ENCODE measurements at places on chromosomes 2 and 18. TPM values are rescaled to one million over a fixed set of nuclear protein-coding genes. Genes with fewer than 3 reads are reported as not detected.

CARF gene
- 17.3 TPM for polyA plus RNA-seq

CCBE1 gene
- polyA plus RNA-seq = 75.0 TPM

LRP2 gene
- polyA plus RNA-seq = 4.3 TPM

FAM228A gene
- polyA plus RNA-seq = 3.4 TPM

- no peak for DNase-seq
Measured at GRCh38 chr2:2805263-2805662, 474.2 kb upstream of the MYT1L start.

- no peak for DNase-seq
Measured at GRCh38 chr2:17442334-17442733, 75.9 kb downstream of the RAD51AP2 start.

DNA sequence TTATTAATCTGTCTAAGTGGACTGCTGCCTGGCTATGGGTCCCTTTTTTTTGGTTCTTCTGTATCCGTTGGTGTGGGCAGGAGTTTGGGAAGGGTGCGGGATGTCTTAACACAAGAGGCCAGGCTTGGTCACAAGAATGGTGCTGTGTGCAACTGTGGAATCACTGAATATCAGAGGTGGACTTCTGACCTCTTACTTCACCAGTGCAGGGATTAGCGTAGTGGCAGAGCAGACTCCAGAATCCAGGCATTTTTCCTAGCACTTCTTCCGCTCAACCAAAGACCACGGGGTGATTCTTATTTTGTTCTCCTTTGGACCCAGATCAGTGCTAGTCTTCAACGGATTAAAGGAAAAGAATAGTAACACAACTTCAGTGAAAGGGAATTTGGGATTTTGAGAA lies 254.3 kb upstream of the TNP1 start:
- DNase-seq = no peak

- no peak for DNase-seq
Measured at GRCh38 chr2:58182527-58182926, 58.6 kb downstream of the FANCL start.

DNA sequence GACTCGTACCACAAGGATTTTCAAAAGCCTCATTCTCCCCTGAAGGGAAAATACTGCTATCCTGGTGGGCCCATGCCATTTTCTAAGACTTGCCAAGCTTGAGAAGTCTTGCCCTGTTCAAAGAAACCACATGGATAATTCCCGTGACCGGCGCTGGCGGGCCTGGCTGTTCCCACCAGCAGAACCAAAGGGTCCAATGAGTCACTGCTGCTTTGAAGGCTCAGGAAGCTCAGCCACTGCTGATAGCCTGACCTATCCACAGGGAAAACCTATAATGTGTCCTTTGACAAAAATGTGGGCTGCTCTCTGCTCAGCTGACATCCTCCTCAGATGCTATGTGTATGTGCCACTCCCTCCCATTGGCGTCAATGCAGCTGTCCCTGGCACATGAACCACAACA lies 137.9 kb upstream of the RAB12 start:
- DNase-seq = no peak

DNA sequence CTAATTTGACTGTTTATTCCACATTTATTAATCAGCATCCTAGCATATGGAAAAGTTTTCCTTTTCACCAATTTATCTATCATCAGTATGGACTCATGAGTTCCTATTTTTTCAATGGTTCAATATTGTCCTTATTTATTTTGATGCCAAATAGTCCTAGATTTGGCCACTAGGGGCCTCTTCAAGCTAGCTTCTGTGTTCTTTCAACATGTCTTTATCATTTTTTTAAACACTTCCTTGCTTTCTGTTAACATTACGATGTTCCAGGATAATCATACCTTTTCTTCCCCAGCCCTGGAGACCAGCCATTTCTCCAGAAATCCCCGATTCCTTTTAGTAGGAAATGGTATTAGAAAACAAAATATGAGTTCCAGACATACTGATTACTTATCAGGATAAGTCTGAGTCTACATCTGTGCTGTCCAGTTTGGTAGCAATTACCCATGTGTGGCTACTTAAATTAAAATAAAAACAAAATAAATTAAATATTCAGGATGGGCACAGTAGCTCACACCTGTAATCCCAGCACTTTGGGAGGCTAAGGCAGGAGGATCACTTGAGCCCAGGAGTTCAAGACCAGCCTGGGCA lies 70.6 kb downstream of the RPE start:
- DNase-seq = peak; percentile 15

DNA sequence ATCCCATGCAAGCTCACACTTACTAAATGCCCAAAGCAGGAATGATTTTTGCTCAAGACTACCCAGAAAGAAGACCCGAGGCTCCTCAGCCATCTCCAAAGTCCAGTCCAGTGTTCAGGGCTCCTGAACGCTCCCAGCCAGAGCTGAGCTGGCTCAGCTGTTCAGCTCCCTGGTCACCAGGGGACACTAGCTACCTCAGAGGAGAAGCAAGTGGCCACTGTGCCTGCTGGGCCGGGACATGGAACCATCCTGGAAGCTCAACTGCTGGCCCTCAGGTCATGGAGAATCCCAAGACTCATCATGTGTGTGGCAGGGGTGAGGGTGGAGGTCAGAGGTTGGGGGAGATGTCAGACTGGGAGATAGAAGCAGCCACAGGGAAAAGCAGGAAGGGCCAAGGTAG lies 89.0 kb downstream of the GALNT14 start:
- DNase-seq = no peak

DNA sequence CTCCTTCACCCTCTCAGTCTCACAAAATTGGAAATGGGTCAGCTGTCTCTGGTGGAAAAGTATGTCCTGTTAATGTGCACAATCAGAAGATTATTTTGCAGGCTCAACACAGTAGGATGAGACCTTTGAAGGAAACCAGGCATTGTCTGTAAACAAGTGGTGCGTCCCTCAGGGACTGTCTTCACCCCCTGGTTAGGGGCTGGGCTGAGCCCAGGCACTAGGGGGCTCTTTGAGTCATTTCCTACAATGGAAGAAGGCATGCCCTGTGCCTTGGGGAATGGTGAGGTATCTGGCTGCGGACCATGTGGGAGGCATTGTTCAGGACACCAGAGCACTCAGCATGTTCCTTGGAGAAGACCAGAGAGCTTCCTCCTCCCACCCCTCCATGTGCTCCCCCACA lies 26.8 kb downstream of the PKDCC start:
- no peak for DNase-seq

GRCh38 chr2:37090019-37090477 lies 5.7 kb downstream of the GPATCH11 start:
- DNase-seq = no peak

All from right lung (tissue), 10 donors.